Daoy (cell line): ENCODE measurements at places on chromosomes 12 and 14. TPM values are rescaled to one million over a fixed set of nuclear protein-coding genes. Genes with fewer than 3 reads are reported as not detected.
A peak's percentile ranks its signal among the peaks of the same experiment; 100 is the strongest.

- DNase-seq, result no peak
Measured at GRCh38 chr12:71772735-71773134, 18.1 kb downstream of the RAB21 start.

GRCh38 chr12:46214668-46215436 is 54.0 kb downstream of the SLC38A1 start:
- no peak for DNase-seq

GRCh38 chr14:85084344-85084743 is 445.6 kb upstream of the FLRT2 start:
- no peak for DNase-seq

- DNase-seq, result no peak
Measured at GRCh38 chr14:55976219-55976618, 142.0 kb upstream of the PELI2 start.

GRCh38 chr12:23399402-23399933 is 550.0 kb downstream of the SOX5 start:
- no peak for DNase-seq

DNA sequence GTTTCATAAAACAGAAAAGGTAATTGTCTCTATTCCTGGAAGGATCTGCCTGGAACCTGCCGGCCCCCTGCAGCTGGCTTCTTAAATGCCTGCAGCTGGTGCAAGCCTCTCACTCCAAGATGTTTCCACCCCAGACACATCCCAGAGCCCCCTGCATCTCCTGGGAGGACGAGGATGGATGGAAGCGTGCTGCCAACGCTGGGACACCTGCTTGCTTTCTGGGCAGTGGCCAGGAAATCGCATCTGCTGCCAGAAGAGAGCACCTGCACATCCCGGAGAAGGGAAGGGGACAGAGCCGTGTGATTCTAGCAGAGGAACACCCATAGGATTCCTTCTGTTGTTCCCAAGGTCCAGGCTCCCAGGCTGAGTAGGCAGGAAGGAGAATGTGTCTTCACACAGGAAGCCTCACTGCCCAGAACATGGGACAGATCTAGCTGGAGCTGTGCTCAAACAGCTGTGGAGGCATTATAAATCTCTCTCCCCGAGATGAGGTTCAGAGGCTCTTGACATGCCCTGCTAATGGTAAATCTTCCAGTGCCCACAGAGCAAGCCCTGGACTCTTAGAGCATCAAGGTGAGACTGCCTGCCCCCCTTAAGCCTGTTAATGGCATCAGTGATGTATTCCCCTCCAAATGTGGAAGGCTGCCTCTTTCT is 138.8 kb upstream of the MAP1LC3B2 start:
- no peak for DNase-seq

GRCh38 chr14:52835122-52835903 is 43.9 kb upstream of the GNPNAT1 start:
- peak; percentile 89 for DNase-seq

GRCh38 chr12:42582050-42582449 is 7.5 kb downstream of the PRICKLE1 start:
- no peak for DNase-seq

DNA sequence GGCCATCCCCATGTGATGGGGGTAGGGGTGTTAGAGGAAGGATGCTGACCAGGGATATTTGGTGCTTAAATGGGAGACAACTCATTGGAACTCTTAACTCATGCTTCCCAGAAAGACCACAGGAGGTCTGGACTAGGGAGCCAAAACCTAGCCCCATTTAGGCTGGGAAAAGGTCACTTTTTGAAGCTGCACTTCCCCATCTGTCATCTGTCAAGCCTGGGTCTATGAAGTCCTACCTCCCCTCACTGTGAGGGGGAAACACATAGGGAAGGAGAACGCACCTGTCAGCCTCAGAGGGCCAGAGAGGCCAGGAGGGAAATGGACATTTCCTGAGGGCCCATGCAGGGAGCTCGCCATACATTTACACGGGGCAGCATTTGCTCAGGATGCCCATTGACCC is 321.0 kb downstream of the BCL11B start:
- DNase-seq, result no peak

DNA sequence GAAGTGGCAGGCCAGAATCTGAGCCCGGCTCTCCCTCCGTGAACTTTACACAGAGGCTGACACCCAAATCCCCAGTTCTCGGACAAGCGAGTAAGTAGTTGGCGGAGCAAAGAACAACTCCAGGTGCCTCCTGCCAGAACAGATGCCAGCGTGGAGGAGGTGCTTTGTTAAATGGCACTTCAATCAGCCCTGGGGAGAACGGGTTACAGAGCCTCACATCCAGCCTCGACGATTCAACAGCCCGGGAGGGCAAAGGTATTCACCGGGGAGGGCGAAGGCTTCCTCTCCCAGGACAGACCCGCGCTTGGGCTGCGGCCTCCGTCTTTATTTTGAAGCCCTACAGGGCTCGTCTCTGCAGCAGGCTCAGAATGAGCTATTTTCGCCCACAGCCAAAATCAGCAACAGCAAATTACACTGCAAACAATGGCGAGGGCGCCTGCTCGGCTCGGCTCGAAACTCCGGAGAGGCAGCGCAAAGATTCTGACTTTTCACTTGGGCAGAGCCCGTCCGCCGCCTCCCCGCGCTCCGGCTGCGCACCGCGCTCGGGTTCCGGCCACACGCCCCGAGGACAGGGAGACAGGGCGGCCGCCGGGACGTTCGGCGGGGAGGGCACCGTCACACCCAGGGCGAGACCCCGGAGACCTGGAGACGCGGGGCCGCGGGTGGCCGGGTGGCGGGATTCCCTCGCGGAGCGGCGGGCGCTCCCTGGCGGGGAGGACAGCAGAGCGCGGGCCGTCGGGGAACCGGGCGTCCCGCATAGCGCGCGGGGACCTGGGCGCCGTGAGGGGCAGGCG is 811 bp downstream of the TMCC3 start:
- DNase-seq, result peak; percentile 54

GRCh38 chr12:8519171-8519570 is 5.9 kb downstream of the CLEC4D start:
- no peak for DNase-seq

Gene STAT6
- total RNA-seq, result 39.1 and 44.4 TPM in 2 replicates

Gene KRT73
- not detected in 2 replicates for total RNA-seq

Gene PPM1H
- total RNA-seq, result 9.7 and 9.8 TPM in 2 replicates

Gene GLS2
- 5.4 TPM in 1 of 2 replicates, not detected in the other for total RNA-seq

Gene PLA2G1B
- not detected in 2 replicates for total RNA-seq
